ENCODE measurements at places on chromosomes 2 and 18.

DNA sequence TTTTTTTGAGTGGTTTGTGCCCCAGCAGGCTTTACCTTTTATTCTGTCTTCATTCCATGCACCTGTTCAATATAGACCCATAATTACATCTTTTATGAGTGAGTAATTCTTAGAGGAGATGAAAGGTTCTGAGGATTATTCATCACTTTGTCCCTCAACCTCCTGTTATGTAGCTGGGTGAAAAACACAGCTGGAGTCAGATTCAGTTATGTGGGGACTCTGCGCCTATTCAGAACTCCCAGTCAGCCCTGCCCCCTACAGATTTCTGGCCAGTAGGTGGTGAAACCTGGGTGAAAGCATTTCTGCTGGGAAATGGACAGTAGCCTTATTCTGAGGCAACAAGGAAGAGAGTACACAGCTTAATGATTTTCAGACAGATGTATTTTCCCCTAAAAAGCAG lies 107.8 kb downstream of the MGAT5 start:
- DNase-seq: no peak

DNA sequence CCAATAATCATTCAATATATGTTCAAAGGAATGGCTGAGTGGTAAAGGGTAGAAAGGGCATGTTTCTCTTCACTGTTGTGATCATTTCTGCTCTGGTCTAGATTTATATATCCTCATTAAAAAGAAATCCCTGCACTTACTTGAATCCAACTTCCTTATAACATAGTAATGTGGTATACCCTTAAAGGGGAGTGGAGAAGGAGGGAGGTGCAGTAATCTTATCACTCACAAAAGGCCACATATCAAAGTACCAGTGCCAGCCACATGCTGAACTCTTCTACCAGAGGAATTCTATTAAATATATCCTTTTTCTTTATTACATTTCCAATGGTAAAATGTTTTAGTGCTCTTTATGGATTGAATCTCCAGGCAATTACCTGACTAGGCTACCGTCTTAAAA lies 3.3 kb downstream of the KATNAL2 start:
- no peak for DNase-seq

- DNase-seq: no peak
Measured at GRCh38 chr2:163248376-163249253, 410.0 kb upstream of the KCNH7 start.

DNA sequence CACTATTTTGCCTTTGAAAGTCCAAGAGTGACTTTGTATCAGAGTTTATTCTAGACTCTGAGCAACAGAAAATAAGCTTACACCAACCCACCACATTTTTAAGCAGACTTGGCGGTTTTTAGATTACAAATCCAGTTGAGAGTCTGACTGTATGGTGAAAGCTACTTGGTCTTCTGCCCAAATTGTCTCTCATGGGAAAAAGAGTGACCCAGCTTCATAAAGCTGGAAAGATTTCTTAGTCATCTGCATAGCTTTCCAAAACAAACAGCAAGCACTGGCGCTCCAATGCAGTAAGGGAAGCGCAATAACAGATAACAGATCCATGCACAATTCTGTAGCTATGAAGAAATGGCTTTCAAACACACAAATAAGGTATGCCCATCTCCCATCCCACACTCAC lies 7.1 kb downstream of the DSG1 start:
- DNase-seq: no peak

DNA sequence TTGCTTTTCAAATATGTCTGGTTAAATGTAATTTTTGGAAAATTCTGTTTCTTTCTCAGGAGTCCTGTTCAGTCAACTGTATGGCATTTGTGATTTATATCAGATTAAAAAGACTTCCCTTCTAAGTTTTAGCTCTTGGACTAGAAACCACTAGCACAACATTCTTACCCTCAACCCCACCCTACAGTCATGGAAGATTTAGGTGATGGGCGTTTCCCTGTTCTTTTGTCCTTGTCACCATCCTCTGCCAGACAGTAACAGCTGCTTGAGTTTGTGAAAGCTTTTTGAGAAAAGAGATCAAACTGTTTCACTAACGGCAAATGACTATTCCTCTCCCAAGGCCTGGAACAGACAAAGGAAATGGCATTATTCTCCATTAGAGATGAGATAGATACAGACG lies 31.8 kb downstream of the SERPINB5 start:
- DNase-seq: no peak

Measured in stimulated activated CD4-positive, alpha-beta T cell treated with anti-CD3 and anti-CD28 coated beads, Interleukin-1b, Interleukin-23, amount 100 ng/mL, for 1 hour (primary cell).